Epithelial cell of alveolus of lung (primary cell): ENCODE measurements at places on chromosomes 3 and 15. TPM values are rescaled to one million over a fixed set of nuclear protein-coding genes. Genes with fewer than 3 reads are reported as not detected.

Gene STRIT1
- total RNA-seq = not detected in 2 replicates

Gene EDC3
- 10.7 and 16.3 TPM in 2 replicates for total RNA-seq

Gene CKMT1A
- not detected in 2 replicates for total RNA-seq

Gene ZNF660
- 1.2 and 3.8 TPM in 2 replicates for total RNA-seq

Gene GPR87
- total RNA-seq = 2.8 TPM in 1 of 2 replicates, not detected in the other

Gene SIDT1
- total RNA-seq = 0.13 TPM in 1 of 2 replicates, not detected in the other

Gene OR5H2
- total RNA-seq = not detected in 2 replicates

Gene USP3
- 26.5 and 55.8 TPM in 2 replicates for total RNA-seq

Gene TM4SF4
- total RNA-seq = not detected in 2 replicates

Gene GOLGA6L9
- total RNA-seq = 0.52 and 15.3 TPM in 2 replicates

Gene ALG1L2
- not detected in 2 replicates for total RNA-seq

Gene FILIP1L
- 12.6 and 42.7 TPM in 2 replicates for total RNA-seq

Gene SEMA3G
- 0.13 and 0.40 TPM in 2 replicates for total RNA-seq

Gene SERPINI2
- total RNA-seq = not detected in 2 replicates

Gene ATP6V1A
- 45.4 and 53.4 TPM in 2 replicates for total RNA-seq

Gene MTFMT
- 27.8 and 38.9 TPM in 2 replicates for total RNA-seq

Gene NR2F2
- total RNA-seq = 19.8 and 69.8 TPM in 2 replicates

Gene DTX3L
- 17.5 and 19.3 TPM in 2 replicates for total RNA-seq

Gene CD47
- total RNA-seq = 32.2 and 40.6 TPM in 2 replicates

Gene LEKR1
- 0.24 and 0.39 TPM in 2 replicates for total RNA-seq

Gene ITPKA
- total RNA-seq = 1.4 and 44.2 TPM in 2 replicates

Gene PROS1
- total RNA-seq = 12.5 and 31.2 TPM in 2 replicates

Gene ANKDD1A
- total RNA-seq = 1.3 and 8.7 TPM in 2 replicates

Gene EPHB1
- total RNA-seq = 0.24 and 0.65 TPM in 2 replicates

Gene UPK1B
- total RNA-seq = 0.91 TPM in 1 of 2 replicates, not detected in the other

Gene GRK7
- total RNA-seq = under 0.01 TPM in 1 of 2 replicates, not detected in the other

Gene UBXN7
- total RNA-seq = 8.3 and 29.9 TPM in 2 replicates

Gene CGNL1
- total RNA-seq = 0.39 and 0.88 TPM in 2 replicates

Gene TNNC1
- 0.26 and 4.8 TPM in 2 replicates for total RNA-seq

Gene ASB14
- not detected in 2 replicates for total RNA-seq

Gene ATP13A4
- 0.72 TPM in 1 of 2 replicates, not detected in the other for total RNA-seq

Gene NDUFAF3
- total RNA-seq = 111 and 275 TPM in 2 replicates
